ENCODE measurements at places on chromosomes 1 and 21. TPM values are rescaled to one million over a fixed set of nuclear protein-coding genes. Genes with fewer than 3 reads are reported as not detected.

BMP8A gene
- 0.95 TPM for total RNA-seq

DNASE2B gene
- total RNA-seq: not detected

KLF17 gene
- 0.95 TPM for total RNA-seq

ADAMTS1 gene
- 96.6 TPM for total RNA-seq

SELP gene
- 13.1 TPM for total RNA-seq

INSRR gene
- 0.11 TPM for total RNA-seq

BOLA1 gene
- total RNA-seq: 11.4 TPM

SLFNL1 gene
- total RNA-seq: 0.69 TPM

SYT14 gene
- 2.4 TPM for total RNA-seq

SYT11 gene
- 36.4 TPM for total RNA-seq

WDR64 gene
- total RNA-seq: not detected

CR1L gene
- total RNA-seq: 1.7 TPM

KCNT2 gene
- 31.2 TPM for total RNA-seq

SMIM11 gene
- total RNA-seq: 17.3 TPM

KCNH1 gene
- total RNA-seq: 2.0 TPM

DNA sequence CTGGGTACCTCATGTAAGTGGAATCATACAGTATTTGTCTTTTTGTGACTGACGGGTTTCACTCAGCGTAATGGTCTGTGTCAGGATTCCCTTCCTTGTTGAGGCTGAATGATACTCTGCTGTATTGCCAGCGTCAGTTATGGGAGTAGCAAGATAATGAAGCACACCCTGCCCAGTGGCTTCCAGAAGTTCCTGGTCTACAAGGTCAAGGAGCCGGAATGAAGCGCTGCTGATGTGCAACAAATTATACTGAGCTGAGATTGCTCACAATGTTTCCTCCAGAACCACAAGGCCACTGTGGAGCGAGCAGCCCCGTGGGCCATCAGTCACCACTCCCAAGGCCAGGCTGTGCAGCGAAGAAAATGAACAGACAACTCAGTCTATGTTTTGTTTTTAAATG is 24.0 kb upstream of the TDRD10 start:
- DNase-seq: no peak

DNA sequence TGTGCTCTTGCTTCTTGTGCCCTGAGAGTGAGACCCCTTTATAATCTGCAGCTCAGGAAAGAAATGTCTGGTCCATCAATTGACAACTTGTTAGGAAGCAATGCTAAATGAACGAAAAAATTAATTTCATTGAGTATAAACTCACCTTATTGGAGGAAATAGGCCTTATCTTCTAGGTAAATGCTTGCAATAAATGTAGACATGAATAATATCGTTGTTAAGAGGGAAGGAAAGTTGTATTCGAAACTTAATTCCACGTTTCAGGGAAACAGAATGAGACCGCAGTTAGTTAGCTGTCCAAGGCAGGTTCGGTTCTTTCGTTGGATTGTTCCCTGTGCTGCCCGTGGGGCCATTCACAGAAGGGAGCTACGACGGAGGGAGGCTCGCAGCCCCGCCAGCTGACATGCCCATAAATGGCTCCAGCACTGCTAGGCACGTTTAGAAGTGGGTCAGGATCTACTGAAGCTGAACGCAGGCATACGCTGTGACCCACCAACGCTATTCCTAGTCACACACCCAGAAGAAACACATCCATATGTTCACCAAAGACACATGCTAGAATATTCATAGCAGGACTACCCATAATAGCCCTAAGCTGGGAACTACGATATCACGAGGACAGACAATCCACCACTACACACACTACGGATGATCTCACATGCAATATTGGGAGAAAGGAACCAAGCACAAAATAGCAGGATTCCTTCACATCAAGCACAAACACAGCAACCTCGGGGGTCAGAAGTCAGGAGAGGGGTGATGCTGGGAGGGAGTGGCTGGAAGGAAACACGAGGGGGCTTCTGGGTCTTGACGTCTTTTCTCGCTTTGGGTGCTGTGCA is 56.2 kb upstream of the LBR start:
- no peak for DNase-seq

- no peak for DNase-seq
Measured at GRCh38 chr1:200306944-200307754, 102.7 kb downstream of the ZNF281 start.

- DNase-seq: no peak
Measured at GRCh38 chr21:33070998-33071769, 1.2 kb downstream of the OLIG1 start.

DNA sequence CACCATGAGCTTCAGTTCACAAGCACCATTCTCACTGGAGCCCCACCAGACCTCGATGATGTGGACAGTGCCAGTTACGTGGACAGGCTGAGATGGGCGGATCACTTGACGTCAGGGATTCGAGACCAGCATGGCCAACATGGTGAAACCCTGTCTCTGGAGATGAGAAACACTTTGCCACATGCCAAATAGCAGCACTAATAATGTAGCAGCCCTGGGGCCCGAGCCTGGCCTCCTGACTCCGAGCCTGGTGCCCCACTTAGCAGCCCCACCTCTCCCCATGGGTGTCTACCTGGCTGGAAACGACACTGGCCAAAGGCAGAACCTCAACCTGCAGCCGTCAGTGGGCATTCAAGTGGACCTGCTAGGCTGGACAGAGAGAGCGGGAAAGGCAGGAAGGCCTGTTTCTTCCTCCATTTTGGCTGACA is 129.1 kb downstream of the TOMM20 start:
- no peak for DNase-seq

DNA sequence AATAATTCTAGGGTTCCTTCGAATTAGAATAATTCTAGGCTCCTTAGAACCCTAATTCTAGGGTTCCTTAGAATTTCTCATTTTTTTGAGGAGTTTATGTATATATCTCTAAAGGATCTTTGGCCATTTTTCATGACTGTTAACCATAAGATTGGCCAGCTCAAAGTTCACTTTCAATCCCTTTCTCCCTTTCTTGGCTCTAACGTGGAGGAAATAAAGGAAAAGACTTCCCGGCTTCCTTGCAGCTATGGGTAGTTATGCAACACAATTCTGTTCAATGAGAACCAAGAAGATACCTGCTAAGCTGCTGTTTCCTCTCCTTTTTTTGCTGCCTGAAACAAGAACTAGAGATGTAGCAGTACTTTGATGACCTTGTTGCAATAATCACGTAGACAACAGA is 27.2 kb downstream of the SLC35A3 start:
- no peak for DNase-seq

DNA sequence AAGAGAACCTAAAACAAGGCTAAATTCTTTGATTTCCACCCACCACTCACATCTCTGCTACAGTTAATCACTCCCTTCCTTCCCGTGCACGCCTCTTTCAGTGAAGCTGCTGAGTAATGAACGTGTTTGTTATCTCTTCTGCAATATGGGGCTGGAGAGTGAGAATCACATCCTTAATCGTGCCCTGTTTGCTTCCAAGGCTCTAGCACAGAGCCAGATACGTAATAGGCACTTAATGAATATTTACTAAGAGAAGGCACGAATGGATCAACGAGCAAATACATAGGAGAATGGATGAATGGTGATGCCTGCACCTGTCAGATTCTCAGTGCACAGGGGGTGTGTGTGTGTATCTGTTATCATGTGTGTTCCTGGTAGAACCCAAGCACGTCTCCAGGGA is 22.1 kb upstream of the FAM43B start:
- DNase-seq: no peak

- no peak for DNase-seq
Measured at GRCh38 chr1:55214934-55215193, 300 bp downstream of the USP24 start.

DNA sequence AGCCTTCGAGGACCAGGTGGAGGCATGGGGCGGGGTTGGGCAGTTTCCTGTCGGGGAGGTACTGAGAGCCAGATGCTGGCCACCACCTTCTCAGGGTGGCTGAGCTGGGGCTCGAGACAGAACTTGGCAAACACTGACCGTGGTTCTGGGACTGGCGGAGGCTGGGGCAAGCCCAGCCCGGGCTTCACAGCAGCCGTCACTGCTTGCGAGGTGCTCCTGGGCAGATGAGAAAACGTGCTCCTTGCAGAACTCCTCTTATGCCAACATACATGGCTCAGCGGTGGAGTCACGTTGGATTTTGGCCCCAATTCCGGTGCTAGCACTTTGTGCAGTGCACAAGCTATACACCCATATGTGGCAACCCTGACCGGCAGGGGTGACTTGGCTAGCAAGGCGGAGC is 69.2 kb downstream of the RUNX3 start:
- no peak for DNase-seq

DNA sequence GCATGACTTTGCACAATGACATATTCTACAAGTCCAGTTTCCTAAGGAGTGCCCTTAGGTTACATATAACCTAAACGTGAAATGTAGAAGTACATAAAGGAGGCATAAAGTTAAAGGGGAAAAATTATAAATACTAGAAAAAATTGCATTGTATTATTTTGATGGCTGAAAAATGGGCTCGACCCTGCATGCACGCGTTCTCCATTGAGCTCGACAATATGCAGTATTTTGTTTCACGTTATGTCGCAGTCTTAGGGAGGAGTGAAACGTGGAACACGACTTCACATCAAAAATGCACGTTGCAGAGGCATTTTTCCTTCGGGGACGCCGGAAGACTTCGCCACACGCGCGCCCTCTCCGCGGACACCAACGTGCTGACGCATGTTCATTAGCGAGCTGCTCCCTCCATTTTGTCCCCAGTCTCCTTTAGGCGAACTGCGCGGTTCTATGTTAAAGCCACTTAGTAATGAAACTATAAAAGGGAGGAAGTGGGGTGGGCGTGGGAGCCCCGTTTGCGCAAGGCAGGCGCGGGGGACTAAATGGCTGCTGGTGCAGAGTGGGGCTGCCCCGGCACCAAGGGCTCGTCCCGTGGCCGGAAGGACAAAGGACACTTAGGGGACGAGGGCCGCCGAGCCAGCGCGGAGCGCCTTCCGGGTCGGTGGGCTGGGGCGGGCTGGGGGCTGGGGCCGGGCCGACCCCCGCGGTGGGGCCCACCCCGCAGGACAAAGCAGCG is 749 bp upstream of the COX20 start:
- DNase-seq: peak; percentile 89

DNA sequence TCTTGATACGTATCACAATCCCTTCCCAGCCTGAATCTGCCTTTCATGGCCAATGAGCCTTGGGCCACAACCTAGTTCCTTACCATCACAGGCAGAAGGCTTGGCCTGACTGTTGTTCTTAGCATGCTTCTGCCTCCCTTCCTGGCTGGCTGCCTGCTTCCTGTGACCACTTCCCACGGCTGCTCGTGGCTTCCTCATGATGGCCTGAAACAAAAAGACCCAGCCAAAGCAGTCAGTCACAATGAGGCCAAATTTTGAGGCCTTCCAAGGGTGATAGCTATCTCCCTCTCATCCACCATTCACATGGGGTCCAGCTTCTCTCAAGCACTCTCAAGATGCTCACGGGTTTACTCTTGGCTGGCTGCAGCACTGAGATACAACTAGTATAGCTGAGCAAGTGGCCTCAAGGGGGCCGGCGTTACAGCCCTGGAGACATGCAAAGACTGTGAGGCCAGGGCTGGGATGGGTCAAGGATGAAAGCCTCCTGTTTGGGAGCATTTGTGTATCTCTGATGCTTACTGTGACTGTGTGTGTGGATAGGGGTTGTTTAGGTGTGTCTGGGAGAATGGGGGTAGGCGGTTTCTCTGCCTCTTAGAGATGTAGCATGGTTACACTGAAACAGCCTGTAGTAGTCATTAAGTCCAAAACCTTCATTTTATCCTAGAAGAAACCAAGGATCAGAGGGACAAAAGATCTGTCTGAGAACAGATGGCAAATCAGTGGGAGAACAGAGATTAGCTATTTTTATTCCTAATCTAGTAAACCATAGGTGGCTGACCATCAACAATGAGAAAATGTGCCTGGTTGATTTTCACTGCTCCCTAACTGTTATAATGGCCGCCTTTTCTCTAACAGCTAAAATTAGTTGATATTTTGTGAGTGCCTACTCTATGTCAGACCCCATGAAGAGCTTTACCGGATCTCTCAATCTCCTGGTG is 5.4 kb upstream of the TOE1 start:
- no peak for DNase-seq

- no peak for DNase-seq
Measured at GRCh38 chr1:234375672-234376071, 2.4 kb downstream of the COA6 start.

GRCh38 chr1:55329808-55330432 is 114.8 kb upstream of the USP24 start:
- DNase-seq: no peak

DNA sequence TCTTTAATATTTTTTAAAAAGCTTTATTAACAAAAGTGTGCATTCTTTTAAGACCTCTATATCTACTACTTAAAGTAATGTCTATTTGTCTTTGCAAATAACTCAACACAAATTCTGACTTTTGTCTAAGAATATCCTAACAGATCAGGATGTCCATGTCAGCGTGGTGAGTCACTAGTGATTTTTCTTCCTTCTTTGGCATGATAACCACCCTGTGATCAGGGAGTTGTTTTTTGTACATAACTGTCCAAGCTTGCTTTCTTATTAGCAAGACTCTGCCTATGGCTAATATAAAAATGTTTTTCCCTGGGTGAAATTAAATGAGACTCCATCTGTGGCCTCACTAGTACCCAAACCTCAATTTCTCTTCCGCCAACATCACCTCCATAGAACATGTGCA is 688.9 kb upstream of the ADGRL2 start:
- DNase-seq: no peak

DNA sequence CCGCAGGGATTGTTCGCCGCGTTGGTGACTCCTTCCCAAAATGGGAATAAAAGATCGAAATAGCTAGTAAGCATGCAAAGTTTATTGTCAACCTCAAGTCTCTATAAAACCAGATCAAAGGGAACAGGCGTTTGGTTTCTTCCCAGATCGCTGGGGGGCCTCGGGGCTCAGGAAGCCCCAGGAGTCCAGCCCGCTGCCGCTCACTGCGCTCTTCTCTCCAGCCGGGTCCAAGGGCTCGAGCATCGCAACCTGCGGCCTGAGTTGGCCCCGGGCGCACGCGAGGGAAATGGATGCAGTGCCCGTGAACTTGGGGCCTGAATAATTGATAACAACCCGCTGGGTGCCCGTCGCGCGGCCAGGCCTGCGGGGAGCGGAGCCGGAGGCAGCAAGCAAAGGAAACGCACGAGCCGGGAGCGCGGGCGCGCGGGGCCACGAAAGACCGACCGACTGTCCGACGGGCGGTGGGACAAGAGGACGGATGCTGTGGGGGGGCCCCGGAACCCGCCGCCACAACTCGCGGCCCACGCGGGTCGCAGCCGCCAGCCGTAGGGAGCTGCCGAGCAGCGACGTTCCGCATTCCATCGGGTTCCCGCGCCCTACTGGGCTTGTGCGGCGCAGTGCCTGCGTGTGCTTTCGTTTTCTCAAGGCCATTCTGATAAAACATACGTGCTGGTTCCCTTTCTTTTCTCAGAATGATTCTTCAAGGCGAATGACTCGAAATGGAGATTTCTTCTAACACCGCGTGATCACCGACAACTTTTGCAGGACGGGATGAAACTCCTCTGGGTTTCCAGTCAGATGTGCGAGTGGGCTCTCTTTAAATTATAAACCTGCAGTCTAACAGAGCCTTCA is 14.0 kb upstream of the ALX3 start:
- DNase-seq: no peak

- DNase-seq: no peak
Measured at GRCh38 chr1:228515200-228515834, 28.1 kb downstream of the RNF187 start.

- no peak for DNase-seq
Measured at GRCh38 chr21:46427516-46427915, 31.2 kb upstream of the DIP2A start.

- DNase-seq: no peak
Measured at GRCh38 chr21:32496568-32496967, 84.1 kb downstream of the EVA1C start.

All from urinary bladder (tissue), 4 donors.